ENCODE measurements at places on chromosomes 16 and 17.
A peak's percentile ranks its signal among the peaks of the same experiment; 100 is the strongest.

GRCh38 chr16:30027588-30028437, 3.3 kb downstream of the TLCD3B start:
- no peak for DNase-seq

- no peak for DNase-seq
Observed at GRCh38 chr16:65319621-65320231, 197.9 kb upstream of the CDH11 start.

- no peak for DNase-seq
Observed at GRCh38 chr16:31107465-31107867, 720 bp upstream of the BCKDK start.

DNA sequence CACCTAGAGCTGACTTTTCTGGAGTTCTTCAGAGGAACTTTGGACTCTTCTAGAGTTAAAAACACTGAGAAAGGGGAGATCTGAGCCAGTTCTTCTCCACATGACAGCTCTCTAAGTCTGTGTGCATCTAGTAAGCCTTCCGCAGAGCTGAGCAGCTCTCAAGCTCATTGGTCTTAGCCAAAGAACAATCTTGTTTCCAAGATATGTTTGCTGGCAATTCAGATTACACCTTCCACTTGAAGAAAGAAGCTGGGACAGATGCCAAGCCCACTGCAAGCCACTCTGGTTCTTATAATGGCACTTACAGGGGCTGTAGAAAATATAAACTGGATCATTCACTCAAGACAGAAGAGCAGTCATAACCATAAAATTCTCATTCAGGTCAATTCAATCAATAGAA, 134.1 kb upstream of the TOX3 start:
- DNase-seq: no peak

DNA sequence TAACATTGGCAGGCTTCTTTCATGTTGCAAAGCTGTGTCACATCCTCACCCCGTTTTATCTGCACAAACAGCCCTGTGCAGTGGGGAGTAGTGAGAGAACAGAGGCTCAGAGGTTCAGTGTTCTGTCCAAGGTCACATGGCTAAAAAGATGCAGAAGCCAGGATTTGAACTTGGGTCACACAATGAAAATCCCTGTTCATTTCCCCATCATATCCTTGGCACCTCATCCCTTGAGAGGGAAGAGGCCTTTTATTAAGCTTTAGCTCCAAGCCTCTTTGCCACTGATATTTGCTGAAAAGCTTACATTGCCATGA, 106.6 kb downstream of the AMFR start:
- DNase-seq: no peak

- DNase-seq: peak; percentile 97
Observed at GRCh38 chr16:56607109-56607618, 1.2 kb upstream of the MT2A start.

GRCh38 chr17:40108970-40109824, 8.8 kb upstream of the NR1D1 start:
- DNase-seq: no peak

DNA sequence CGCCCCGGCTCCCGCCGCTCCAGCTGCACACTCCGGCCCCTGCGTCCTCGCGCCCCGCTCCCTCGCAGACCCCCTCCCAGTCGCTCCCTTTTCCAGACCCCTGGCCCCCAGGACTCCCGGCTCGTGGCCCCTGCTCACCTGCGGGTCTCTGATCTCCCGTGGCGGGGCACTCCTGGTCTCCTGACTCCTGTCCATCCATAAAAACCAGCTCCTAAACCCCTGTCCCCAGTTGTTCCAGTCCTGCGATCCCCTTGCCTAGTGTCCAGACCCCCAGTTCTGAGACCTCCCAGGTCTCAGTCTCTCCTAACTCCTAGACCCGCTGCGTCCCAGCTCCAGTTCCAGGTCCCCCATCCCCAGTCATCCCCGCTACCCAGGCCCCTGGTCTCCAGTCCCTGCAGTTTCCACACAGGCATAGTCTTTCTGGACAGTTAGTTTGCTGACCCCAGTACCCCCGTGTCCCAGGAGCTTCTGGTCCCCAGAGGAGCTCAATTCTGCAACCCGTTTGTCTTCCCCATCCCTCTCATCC, 379 bp downstream of the SNX29 start:
- DNase-seq: no peak

GRCh38 chr17:42325026-42325425, 36.7 kb downstream of the STAT5A start:
- peak; percentile 89 for DNase-seq

- no peak for DNase-seq
Observed at GRCh38 chr16:57112403-57113041, 20.1 kb downstream of the CPNE2 start.

- no peak for DNase-seq
Observed at GRCh38 chr16:67151431-67152097, 766 bp upstream of the B3GNT9 start.

GRCh38 chr17:7589891-7590691, at the start of gene SOX15:
Gene SOX15, minus strand, starts transcription at chr17:7590094. Its CDS starts 418 bp downstream, at chr17:7589676.
- DNase-seq: peak; percentile 27

DNA sequence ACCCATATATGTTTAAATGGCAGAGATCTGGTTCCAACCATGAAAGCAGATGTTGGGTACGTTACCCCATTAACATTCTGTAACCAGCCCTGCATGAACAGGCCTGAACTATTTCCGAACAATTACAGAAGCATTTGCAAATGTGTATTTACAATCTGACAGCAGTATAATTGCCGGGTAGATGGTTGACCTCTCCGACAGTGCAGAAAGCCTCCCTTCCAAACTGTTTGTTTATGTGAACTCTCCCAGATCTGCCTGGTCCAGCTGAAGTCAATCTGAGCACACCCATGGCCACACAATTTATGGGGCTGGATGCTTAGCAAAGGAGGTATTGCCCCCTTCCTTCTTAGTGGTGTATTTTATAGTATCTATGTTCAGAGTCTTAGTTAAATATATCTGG, 21.8 kb downstream of the NUDT7 start:
- no peak for DNase-seq

DNA sequence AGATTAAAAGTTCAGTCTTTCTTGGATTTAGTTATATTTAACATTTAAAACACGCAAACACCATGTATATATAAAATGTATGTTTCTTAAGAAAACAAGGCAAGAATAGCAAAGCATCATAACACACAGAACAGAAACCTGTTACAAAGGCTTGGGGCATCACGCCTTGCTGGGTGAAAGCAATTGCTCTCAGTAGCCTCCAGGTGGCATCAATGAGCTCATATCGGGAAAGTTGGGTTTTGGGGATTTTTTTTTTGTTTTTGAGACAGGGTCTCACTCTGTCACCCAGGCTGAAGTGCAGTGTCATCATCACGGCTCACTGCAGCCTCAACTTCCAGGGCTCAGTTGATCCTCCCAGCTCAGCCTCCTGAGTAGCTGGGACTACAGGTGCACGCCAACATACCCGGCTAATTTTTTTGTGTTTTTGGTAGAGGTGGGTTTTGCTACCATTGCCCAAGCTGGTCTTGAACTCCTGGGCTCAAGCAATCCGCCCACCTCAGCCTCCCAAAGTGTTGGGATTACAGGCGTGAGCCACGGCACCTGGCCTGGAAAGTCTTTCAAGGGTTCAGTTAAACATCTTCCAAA, 56.9 kb downstream of the CYB5D2 start:
- peak; percentile 43 for DNase-seq

- DNase-seq: no peak
Observed at GRCh38 chr16:19295393-19295792, 9.9 kb downstream of the CLEC19A start.

GRCh38 chr16:5557966-5558365, 460.4 kb upstream of the EEF2KMT start:
- no peak for DNase-seq
